ENCODE measurements at places on chromosomes 12 and 14. TPM values are rescaled to one million over a fixed set of nuclear protein-coding genes. Genes with fewer than 3 reads are reported as not detected.

DNA sequence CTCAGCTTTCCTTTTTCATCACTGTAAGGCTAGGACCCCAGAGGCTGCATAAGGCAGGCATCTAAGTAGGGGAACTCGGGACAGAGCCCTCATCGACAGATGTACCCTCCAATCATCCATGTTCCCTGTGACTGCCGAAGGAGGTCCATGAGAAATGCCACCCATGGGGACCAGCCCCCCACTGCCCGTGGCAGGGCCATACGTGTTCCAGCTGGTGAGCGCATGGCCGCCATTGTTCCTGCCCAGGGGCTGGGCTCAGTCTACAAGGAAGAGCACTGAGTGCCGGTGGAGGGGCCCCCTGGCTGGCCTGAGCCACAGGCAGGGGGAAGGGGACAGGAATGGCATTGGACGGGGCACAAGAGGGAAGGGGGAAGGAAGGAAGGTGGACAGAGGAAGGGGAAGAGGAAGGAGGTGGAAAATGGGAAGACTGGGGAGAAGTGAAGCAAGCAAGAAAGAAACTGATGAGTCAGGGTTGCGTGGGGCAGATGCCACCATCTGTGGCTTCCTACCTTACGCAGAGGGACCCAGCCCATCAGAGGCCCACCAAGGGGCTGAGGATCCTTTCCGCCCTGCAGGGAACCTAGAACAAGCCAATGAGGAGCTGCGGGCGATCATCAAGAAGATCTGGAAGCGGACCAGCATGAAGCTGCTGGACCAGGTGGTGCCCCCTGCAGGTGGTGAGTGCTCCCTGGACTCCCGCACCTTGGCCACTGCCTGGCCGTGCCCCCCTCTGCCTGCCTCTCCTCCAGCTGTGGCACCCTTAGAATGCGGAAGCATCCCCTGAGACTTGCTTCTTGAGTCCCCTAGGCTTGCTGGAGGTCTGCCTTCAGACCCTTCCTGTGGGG lies 120.6 kb upstream of the FKBP4 start:
- no peak for DNase-seq

GRCh38 chr14:99755629-99756603 lies 37.3 kb upstream of the EML1 start:
- DNase-seq = peak; percentile 83

DNA sequence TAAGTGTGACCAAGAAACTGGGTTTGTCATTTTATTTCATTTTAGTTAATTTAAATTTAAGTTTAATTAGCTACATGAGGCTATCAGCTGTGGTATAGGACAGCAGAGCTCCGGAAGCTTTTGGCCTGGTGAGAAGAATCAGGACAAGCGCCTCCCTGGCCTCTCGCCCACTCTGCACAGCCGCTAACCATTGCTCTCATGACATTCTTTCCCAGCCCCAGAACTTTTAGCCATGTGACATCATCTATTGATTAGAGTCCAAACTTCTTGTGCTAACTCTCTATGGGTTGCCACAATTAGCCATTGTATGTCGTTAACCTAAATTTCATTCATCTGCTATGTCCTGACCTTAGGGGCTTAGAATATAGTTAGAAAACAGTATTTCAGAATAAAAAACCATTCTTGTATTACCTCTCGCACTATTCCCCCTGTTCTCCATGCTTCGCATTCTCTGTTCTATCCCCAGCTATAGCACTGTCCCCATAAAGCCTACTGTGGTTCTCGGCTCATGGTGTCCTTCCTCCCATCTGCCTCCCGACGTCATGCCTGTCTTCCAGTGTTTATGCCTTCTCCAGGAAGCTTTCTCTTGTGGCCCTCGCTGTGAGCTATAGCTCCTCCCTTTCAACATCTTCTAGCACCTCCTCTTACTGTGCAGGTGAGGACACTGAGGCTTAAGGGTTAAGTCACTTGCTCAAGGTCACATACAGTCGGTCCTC lies 23.5 kb downstream of the SSH1 start:
- DNase-seq = peak; percentile 52

GRCh38 chr12:113751513-113751912 lies 214.6 kb downstream of the RBM19 start:
- no peak for DNase-seq

Gene ARID2
- total RNA-seq = 41.9 TPM

GRCh38 chr14:85479771-85480170 lies 50.2 kb upstream of the FLRT2 start:
- no peak for DNase-seq

DNA sequence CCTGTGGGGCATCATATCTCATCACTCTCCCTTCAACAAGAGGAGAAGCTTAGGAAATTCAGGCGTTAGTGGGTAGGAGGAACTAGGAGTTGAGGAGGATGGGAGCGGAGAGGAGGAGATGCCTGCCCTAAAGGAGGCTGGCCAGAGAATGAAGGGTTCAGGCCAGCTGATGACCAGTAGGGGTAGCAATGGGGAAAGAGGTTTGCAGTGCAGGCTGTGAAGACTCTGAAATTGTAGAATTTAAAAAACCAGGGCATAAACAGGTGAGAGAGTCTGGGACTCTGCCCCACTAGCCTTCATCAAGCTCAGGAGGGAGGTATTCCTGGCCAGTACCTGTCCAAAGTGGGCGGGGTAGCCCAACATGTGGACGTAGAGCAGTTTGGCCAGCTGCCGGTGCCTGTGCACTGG lies 809 bp downstream of the AP1G2 start:
- DNase-seq = no peak

- no peak for DNase-seq
Observed at GRCh38 chr12:10178821-10179220, at the start of gene TMEM52B. TMEM52B (plus strand) TSS chr12:10179032; CDS start chr12:10179575, 543 bp downstream.

Gene FOXG1
- total RNA-seq = 0.24 TPM

- no peak for DNase-seq
Observed at GRCh38 chr12:91618281-91618680, 435.7 kb upstream of the DCN start.

- DNase-seq = peak; percentile 79
Observed at GRCh38 chr12:5456906-5457305, 25.0 kb downstream of the NTF3 start.

Gene GRIP1
- total RNA-seq = 20.5 TPM

DNA sequence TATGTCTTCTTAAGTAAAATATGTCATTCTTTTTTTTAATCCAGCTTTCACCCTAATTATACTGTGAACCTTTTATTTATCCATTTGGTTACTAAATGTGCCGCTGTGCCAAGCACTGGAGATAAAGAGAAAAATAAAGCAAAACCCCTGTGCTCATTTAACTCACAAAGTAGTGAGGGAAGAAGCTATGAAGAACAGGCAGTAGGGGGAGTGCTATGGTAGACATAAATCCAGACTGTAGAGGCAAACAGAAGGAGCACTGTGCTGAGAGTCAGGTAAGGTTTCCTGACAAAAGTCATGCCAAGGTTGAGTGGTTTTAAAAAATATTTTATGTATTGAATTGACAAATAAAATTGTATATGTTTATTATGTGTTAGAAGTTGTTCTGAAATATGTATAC lies 188.5 kb upstream of the SYT10 start:
- DNase-seq = no peak

GRCh38 chr14:52678591-52678990 lies 16.8 kb downstream of the ERO1A start:
- no peak for DNase-seq

Gene PTPRO
- total RNA-seq = 20.2 TPM

DNA sequence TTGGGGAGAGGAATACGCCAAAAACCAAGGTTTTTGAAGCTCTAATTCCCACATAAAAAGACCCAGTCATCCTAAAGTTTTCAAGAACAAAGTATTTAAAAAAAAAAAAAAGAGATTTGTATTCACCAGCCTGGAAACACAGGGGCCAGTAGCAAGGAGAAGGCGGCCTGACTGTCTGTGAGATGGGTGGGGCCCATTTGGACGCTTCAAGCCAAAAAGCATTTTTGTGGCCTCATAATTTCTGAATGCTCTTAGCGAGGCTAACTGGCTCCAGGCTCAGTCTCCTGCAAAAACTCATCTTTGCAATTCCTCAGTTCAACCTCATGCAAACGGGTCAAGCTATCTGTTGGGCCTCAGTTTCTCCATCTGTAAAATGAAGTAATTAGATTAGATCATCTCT lies 514.1 kb downstream of the MED13L start:
- peak; percentile 69 for DNase-seq

GRCh38 chr14:97624985-97625384 lies 827.8 kb downstream of the VRK1 start:
- no peak for DNase-seq

DNA sequence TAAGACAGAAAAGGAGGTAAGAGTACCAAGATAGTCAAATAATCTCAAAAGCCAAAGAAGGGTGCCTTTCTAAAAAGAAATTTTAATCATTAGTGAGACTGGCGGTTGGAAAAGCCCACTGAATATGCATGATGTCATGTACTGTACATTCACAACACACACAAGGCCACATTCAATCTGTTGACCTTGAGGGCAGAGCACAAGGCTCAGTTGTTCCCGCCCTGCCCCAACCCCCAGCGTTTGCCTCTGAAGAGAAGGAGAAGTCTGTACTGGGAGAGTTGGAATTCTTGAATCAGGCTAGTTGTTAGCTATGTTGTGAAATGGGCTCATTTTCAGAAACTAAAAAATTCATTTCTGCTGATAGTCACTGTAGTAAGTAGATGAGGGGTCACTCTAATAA lies 50.2 kb upstream of the NID2 start:
- DNase-seq = no peak

DNA sequence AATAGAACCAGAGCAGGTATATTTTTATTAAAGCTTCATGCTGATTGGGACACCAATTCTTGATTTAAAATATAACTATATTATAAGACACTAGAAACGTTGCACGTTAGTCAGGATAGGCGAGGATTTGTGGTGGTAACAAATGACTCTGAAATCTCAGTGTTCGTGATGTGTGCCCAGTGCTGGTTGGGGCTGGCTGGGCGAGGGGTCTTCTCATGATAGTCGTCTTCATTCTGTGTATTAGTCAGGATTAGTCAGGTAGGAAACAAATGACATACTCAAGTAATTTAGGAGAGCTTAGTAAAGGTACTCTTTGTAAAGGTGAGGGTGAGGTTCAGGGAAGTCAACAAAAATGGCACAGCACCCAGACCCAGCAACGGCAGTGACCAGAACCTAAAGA lies 73.9 kb upstream of the HIF1A start:
- no peak for DNase-seq

DNA sequence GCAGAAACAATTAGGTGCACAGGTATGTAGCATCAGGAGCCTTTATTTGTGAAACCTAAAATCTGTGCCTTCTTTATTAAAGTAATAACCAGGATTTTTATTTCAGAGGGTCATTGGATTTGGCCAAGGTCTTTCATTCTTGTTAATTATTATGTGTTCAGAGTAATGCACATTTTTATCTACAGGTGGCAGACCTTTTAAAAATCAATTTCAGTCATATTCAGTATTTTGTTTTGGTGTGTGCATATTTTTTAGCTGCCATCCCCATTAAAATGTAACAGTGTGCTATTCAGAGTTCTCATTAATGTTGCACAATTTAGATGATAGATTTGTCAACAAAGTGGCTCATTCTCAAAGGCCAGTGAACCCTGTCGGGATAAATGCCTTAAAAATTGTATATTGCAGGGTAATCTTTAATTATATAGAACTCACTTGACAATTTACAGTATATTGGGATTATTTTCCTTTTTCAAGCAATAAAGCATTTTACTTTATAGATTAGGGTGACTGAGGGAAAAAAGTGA lies 319.3 kb upstream of the SOX5 start:
- no peak for DNase-seq

DNA sequence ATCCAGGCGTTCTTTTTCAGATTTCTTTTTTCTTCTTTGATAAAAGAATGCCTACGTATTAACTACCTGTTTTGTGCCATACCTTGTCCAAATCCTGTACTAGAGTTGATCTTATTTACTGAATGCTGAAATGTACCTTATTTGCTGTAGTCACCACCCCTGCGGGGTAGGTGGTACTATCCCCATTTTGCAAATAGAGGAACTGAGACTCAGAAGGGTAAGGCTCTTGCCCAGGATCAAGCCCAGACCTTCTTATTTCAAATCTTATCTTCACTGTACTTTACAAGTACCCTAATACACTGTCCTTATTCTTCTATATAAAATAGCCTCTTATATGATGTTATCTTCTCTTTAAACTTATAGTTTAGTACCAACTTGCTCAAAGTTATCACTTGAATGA lies 206.5 kb downstream of the SLC41A2 start:
- DNase-seq = no peak

Gene B3GNT4
- 3.6 TPM for total RNA-seq

- DNase-seq = no peak
Observed at GRCh38 chr12:121495746-121496145, 85.1 kb downstream of the KDM2B start.

DNA sequence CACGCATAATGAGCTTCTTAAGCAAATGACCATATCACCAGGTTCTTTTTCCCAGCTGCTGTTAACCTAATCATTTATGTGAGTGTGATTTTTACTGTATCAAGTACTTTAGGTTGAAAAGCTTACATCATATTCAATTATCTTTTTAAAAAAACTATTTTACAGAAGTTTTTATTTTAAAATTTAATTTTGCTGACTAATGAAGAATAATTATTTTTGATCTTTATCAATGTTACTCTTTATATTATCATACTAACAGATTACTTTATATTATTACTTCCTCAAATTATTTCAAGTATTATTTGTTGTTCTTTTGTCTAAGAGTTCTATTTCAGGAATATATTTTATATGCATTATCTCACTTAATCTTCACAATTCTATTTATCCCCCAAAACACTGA lies 236.3 kb downstream of the CPNE8 start:
- no peak for DNase-seq

DNA sequence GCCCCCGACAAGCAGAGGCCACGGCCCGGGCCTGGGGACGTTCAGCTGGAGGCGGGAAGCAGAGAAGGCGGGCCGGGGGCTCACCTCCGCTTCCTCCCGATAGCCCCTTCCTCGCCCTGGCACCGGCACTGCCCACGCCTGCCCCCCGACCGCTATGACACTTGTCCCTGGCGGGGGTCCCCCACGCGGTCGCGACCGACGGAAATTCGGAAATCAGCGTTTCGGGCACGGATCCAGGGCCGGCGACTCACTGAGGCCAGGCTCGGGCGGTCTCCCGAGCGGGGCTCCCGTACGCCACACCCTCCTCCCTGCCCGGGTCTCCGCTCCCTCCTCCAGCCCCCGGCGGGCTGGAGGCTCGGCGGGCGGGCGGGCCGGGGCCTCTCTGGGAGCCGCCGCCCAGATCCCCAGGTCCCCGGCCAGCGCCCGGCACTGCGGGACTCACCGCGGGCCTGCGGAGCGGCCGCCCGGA lies 581 bp downstream of the PITPNM2 start:
- DNase-seq = peak; percentile 31

Gene SYT1
- 8.4 TPM for total RNA-seq

GRCh38 chr14:92252323-92252722 lies 70.6 kb upstream of the SLC24A4 start:
- DNase-seq = no peak

DNA sequence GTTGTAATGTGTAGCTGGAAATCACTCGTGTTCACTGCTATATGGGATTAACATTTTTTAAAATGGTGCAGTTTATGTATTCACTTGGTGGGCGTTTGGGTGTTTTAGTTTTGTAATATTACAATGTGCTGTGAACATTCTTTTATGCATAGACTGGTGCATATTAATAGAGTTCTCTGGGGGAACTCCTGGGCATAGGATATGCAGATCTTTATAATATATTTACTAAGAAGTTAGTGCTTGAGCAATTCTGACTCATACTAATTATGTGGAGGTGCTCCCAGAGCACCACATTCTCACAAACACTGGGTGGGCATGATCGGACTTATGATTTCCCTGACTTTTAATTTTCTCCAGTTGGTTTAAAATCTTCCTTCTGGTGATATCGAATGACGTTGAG lies 342.3 kb downstream of the PDZRN4 start:
- DNase-seq = no peak

GRCh38 chr12:12883369-12884001 lies 7.9 kb upstream of the GPRC5A start:
- DNase-seq = peak; percentile 36

- no peak for DNase-seq
Observed at GRCh38 chr14:84991021-84991420, 538.9 kb upstream of the FLRT2 start.
